Hematopoietic multipotent progenitor cell treated with erythropoietin and hydrocortisone succinate and interleukin-3 and kit ligand, for 8 days (in vitro differentiated cells): ENCODE measurements at places on chromosomes 2 and 18.

- DNase-seq, result no peak
Measured at GRCh38 chr2:28361991-28362710, 30.5 kb upstream of the FOSL2 start.

GRCh38 chr2:112629823-112630222 lies 15.9 kb upstream of the SLC20A1 start:
- DNase-seq, result no peak

DNA sequence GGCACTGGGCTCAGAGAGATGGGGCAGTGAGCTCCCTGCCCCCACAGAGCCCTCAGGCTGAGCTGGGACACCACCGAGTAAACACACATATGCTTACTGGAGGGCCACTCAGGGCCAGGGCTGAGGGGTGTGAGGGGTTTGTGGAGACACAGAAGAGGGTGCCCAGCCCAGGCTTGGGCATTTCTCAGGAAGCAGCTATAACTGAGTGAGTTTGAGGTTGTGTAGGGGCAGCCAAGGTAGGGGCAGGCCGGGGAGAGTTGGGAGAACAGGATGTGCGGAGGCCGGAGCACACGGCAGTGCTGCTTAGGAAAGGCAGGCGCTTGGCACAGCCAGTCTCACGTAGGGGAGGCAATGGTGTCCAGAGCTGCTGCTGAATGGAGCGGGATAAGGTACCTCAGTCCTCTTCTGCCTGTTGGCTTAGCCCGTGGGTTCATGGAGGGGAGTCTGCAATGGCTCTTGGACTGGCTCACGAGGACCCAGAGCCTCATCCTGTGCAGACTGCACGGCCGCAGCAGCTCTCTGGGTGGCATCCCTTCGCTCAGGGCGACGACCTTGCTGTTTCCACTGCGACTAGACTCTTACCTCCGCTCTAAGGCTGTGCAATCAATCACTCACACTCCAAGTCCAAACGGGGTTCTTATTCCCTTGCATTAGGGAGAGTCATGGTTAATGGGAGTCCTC lies 466.1 kb upstream of the HS6ST1 start:
- DNase-seq, result no peak

DNA sequence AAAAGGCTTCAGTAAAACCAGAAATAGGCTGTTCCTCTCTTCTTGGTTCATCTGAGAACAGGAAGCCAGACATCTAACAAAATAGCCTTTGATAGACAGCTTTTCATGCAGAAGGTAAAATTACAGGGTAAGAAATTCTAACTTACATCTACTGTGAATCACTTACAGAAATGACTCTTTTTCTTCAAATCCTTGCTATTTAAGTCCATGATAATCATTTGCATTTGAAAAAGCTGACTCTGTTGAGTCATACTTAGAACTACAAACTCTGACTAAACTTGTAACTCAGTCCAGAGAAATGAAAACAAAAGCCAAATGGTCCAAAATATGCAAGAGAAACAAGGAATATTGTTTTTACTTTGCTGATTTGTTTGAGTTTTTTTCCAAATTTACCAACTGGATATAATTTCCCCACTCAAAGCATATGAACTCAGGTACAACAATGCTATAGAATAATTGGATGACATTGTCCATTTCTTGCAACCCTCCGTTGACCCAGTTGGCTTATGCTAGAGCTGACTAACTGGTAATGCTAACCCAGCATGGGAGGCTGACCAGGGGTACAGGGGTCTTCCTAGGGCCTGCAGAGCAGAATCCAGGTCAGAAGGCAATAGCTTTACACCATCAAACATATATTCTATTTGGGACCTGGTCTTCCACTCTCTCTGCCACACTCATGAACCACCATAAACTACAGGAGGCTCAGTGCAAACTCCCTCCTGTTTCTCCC lies 18.8 kb upstream of the MREG start:
- DNase-seq, result no peak

DNA sequence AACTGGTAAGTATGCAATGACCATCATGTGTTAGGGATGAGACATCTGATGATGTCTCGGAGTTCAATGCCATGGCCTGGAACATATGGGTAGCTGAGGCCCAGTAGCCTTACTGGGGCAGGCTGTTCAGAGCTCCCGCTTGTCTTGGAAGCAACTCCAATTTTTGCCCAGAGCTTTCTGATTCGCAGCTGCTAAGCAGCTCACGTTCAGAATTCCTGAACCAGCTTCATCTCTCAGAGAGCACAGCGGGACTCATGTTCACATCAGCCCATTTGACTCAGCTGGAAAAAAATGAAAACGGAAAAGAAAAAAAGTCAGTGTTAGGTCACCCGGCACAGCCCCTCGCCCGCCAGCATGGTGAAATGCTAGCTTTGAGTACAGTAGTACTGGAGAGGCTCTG lies 16.8 kb upstream of the LRATD1 start:
- DNase-seq, result no peak

DNA sequence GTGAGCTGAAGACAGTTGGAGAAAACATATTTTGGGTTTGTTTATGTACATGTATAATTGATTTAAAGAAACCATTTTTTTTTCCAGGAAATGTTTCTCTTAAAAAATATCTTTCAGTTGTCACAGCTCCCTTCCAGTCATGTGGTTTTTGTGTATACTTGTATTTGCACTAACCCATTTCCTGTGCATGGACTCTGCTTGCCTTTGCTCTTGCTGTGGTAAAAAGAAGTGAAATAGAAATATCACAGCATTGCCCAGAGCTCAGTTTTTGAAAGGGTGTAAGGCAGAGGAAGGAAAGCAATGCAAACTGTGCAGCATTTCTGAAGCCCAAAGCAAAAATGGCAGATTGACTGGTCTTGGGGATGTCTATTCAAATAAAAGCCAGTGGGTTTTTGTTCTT lies 10.4 kb upstream of the DOCK10 start:
- no peak for DNase-seq

GRCh38 chr18:2848247-2849246 lies 1.7 kb downstream of the EMILIN2 start:
- DNase-seq, result peak; percentile 70

DNA sequence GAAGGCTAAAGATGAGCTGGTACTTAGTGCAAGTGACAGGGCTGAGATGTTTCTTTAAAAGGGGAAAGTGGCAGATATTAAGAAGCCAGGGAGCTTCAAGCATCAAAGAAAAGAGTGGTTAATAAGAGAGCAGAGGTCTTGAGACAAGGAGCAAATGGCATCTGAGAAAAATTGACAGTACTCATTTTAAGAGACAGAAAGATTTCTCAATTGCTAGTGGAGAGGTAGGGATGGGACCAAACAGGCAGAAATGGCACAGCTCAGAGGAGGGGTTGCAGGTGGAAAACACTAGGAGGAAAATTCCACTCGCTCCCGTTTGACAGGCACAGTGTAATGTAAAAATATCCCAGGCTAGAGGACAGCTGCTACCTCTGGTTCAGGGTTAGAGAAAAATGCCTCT lies 593.4 kb upstream of the LRATD1 start:
- DNase-seq, result no peak

- peak; percentile 66 for DNase-seq
Measured at GRCh38 chr2:79887747-79888374, 375.0 kb downstream of the CTNNA2 start.

GRCh38 chr2:182110347-182110746 lies 124.7 kb downstream of the PPP1R1C start:
- DNase-seq, result no peak
